ENCODE measurements at places on chromosomes 16 and 17.

- no peak for DNase-seq
These were observed 291.2 kb upstream of the MON1B start for GRCh38 chr16:76899767-76900166.

DNA sequence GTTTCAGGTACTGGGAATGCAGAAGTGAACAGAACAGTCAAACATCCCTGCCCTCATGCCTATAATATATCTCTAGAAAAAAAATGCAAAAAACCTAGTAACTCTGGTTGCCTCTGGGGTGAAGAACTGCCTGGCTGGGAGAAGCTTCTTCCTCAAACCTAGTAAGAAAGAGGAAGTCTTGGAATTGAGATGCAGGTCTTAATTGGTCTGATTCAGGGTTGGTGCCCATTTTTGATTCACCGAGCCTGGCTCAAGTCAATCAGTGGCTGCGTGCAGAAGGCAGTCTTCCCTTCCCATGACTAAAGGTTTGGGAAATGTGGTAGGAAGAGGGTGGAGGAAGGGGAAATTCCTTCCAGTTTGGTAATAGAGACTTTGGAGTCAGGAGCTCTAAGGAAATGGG lies 22.4 kb downstream of the CDRT15 start:
- DNase-seq = no peak

GRCh38 chr17:48814504-48814903 lies 2.5 kb downstream of the TTLL6 start:
- DNase-seq = peak; percentile 46

GRCh38 chr16:58415003-58415402 lies 22.7 kb downstream of the GINS3 start:
- DNase-seq = peak; percentile 41

- DNase-seq = no peak
These were observed 16.7 kb upstream of the KCNJ12 start for GRCh38 chr17:21359483-21359840.

DNA sequence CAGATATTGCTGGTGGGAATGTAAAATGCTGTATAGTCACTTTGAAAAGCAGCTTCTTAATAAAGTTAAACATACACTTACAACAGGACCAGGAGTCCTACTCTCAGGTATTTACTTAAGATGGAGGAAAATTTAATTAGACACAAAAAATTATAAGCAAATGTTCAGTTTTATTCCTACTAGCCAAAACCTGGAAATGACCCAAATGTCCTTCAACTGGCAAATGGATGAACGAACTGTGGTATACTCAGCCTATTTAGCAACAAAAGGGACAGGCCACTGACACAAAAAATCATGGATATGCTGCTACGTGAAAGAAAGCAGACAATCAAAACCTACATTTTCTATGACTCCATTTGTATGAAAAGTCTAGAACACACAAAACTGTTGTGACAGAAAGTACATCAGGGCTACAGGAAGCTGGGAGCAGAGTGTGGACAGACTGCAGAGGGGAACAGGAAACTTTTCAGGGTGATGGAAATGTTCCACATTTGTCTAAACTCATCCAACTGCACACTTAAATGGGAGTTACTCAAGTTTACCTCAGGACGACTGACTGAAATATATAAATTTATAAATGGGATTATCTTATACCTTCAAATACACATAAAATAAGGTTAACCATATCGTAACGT lies 49.3 kb upstream of the MNT start:
- no peak for DNase-seq

DNA sequence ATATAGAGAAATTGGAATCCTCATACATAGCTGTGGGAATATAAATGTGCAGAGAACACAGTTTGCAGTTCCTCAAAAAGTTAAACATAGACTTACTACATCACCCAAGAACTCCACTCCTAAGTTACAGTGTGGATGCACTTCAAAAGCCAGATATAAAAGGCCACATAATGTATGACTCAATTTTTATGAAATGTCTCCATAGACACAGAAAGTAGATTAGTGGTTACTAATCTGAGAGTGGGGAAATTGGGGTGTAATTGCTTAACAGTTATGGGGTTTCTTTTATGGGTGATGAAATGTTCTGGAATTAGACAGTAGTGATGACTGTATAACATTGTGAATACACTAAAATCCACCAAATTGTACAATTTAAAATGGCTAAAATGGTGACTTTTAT lies 60.9 kb downstream of the CACNG1 start:
- no peak for DNase-seq

DNA sequence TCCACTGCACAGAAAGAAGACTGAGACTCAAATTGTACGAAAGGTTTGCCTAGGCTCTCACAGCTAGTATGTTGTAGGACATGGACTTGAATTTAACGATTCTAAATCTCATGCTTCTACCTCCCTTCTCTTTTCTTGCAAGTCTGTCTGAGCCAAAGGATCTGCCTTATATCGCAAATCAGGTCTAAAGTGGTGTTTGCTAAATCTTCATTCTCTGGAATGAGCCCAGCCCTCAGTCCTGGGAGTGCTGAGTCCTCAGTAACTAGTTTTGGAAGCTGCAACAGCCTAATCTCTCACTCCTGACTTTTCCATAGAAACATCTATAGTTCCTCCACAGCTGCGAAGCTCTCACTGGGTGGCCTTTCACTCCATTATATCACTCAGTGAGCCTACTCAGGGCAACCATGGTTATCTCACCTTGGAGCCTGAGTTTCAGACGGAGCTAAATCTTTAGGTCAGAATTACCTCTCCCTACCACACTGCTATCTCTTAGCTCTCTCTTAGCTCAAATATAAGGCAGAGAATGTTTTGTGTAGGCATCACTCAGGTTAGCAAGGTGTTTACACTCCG lies 575.5 kb upstream of the C16orf82 start:
- no peak for DNase-seq

- DNase-seq = no peak
These were observed 84.6 kb downstream of the GSG1L start for GRCh38 chr16:27978876-27979275.

DNA sequence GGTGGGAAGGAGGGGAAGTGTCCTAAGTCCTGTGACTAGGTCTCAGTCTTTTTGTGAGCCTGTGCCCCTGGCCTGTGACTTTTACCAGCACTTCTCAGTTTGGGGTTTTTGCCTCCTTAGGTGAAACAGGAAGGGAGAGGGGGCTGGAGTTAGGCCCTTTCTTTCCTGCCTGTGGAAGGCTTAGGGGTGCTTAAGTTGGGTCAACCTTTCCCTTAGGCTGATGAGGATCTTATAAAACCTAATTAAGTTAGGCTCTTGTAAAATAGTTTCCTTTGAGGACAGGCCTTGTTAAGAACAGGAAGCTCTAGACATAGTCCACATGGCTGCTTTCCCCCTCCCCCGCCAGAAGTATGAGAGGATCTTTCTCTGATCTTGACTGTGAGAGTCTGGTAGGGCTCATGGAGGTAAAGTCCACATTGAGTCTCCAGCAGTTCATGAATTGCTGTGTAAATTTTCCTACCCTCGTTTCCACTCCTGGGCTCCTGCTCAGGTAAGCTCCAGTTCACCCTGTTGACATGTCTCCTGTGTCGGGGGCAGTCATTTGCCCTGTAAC lies 17.0 kb upstream of the DNASE1 start:
- no peak for DNase-seq

DNA sequence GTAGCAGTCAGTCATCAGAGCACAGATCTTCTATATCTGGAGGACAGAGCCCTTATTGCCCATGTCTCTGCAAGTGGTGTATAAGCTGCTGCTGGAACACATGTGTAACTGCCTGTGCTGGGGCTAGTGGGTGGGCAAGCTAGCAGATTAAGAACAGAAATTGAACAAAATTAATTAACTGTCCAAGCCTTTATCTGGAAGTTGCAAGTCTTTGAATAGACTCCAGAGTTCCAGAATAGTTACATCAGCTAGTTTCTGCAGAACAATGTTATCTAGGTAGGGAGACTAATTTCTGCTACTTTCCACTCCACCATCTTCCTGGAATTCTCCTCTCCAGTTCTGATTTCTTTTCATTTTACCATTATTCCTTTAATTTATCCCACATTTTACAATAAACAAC lies 287.3 kb downstream of the ZFHX3 start:
- no peak for DNase-seq

DNA sequence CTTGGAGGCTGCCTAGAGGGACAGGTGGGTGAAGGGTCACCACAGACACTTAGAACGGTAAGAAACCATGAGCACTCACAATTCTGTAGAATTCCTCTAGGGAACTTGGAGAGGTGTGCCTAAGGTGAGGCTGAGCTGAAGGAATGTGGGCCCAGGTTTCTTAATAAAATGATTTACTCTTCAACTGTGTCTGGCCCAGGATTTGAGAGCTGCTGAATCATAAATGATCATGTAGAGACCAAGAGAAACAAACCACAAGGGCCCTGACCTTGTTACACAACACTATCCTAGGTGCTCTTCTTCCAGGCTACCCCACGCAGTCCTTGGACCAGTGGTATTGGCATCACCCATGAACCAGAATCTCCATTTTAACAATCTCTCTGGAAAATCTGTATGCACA lies 27.7 kb downstream of the ZNF18 start:
- no peak for DNase-seq

DNA sequence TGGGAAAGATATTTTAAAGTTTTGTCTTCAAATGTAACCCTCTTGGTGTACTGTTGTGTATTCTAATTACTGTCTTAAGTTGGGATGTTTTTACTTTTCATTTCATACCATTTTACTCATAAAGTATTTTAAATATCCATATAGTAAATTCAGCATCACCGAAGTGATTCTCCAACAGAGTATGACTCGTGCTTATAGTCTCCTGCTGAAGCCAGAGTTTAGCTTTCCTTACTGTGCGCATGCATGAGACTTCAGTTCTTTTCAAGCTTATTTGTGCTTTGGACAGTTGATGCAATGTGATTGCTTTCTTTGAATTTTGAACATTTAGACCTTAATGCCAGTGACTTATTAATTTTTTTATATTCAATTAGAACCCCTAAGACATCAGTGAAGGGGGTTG lies 7.4 kb upstream of the VPS35L start:
- no peak for DNase-seq

GRCh38 chr16:82668094-82668493 lies 41.3 kb downstream of the CDH13 start:
- no peak for DNase-seq

- peak; percentile 81 for DNase-seq
These were observed 9.1 kb upstream of the TMEM100 start for GRCh38 chr17:55731586-55732250.

DNA sequence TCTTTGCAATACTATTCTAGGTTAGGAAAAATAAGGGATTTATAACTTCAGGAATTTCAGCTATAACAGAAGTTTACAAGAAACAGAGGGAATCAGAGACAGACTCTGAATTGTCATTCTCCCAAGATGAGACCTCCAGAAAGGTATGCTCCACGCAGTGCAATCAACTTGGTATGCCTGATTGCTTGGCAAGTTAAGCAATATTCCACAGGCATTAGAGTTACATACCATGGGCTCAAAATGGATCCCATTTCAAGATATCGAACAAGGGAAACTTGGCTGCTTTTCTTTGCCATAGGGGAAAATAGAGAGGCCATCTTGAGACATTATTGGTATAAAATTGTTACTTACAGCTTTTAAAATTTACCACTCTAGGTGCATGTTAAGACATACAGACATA lies 615.6 kb upstream of the SOX9 start:
- DNase-seq = no peak

DNA sequence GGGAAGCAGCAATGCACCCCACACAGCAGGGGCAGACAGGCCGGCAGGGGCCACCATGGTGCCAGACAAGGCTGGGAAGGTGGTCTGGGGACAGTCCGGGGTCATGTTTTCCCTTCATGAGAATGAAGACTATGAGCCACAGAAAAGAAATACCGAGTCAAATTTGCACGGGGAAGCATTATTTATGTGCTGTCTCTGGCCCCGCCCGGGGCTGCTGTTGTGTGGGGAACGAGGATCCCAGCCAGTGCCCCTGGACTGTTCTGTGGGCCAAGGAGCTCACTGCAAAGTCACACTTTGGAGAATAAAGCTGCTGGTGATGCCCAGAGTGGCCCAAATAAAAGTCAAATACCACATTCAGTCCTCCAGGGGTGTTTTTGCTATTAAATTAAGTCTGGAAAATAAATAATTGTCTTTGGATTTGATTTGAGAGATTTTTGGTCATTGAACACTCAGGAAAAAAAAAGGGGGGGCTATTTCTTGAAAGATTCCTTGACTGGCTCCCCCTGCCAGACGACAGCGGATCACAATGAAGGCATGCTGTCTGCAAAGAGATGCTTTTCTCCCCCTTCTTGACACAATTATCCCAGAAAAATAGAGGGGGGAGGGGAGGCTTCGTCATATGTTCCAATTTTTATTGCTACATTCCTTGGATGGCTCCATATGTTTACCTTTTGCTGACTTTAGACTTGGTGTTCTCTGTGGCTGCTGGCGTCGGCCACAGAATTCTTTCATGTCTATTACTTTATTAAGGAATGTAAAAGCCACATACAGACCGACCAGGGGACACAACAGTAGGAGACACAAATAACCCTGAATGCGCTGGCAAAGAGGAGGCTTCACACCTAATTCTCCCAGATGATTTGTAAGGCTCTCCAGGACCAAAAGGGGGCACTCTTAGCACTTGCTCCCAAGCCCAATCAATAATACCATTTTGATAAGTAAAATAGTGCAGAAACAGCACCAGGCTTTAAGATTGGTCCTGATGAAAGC lies 27.1 kb upstream of the ANKFN1 start:
- no peak for DNase-seq

DNA sequence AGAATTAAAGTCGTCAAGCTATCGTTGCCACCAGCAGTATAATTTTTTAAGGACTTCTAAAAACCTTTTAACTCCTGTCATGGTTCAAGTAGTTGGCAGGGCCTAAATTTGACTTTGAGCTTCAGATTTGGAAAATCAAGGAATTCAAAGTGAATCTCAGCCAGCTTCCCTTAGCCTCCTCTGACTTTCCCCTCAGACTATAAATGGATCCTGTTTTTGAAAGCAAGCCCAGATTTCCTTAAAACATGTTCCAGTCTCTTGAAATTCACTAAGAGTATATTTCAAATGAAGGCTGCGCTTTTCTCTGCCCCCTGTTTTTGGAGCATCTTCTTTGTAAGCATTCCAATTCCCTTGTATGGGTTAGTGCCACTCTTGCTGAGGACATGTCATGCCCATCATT lies 101.8 kb upstream of the CDH8 start:
- DNase-seq = no peak

- no peak for DNase-seq
These were observed 3.3 kb downstream of the ZNF652 start for GRCh38 chr17:49358641-49359247.

- DNase-seq = peak; percentile 60
These were observed 11.0 kb downstream of the CHMP6 start for GRCh38 chr17:81002409-81003361.
